ENCODE measurements at places on chromosomes 11 and 22.

GRCh38 chr22:33328789-33329296, 270.7 kb upstream of the SYN3 start:
- no peak for DNase-seq

DNA sequence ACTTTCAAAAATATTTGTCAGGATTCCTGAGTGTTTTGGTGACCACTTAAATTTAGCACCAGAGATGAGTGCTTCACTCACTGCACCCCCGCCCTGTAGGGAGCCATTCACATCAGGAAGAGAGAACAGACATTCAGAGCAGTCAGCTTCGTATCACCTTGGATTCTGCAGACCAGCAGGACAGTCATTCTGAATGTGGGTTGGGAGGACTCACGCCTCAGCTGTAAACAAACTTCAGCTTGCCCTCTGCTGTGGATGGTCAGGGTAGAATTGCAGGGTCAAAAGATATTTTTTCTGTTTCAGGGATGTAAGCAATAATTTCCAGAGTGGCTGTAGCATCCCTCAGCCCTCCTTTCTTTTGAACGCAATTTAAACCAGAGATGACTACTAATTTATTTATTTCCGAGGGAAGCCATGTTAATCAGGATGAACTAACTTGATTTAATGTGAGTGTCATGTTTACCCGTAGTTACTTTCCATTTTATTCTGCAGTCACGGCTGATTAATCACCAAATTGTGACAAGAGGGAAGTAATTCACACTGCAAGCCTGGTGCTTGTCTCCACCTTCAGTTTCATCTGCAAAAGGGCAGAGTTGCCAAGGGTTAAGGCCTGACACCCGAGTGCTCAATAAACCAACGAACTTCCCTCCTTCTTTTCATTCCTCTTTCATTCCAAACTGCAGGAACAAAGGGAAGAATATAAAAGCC, 174.2 kb upstream of the DDI1 start:
- DNase-seq = no peak

- no peak for DNase-seq
Observed at GRCh38 chr11:104836691-104837090, 61.6 kb downstream of the CASP12 start.

- no peak for DNase-seq
Observed at GRCh38 chr11:27227736-27228135, 135.3 kb downstream of the CCDC34 start.

- DNase-seq = no peak
Observed at GRCh38 chr11:75024068-75024449, 35.3 kb downstream of the NEU3 start.

Measured in activated naive CD4-positive, alpha-beta T cell treated with anti-CD3 and anti-CD28 coated beads, Interleukin-2, amount 10 ng/mL, durations not matched to agents 7 days and 5 days (primary cell).